M059J (cell line): ENCODE measurements at places on chromosomes 4 and X. TPM values are rescaled to one million over a fixed set of nuclear protein-coding genes. Genes with fewer than 3 reads are reported as not detected.

Gene CYLC1
- total RNA-seq = not detected in 2 replicates

Gene CEP44
- total RNA-seq = 9.7 and 10.0 TPM in 2 replicates

Gene ITM2A
- total RNA-seq = not detected in 2 replicates

Gene BEX5
- 1.4 TPM in 2 replicates for total RNA-seq

Gene PNCK
- not detected in 2 replicates for total RNA-seq

Gene HSD17B10
- total RNA-seq = 118 and 120 TPM in 2 replicates

Gene HEPH
- 0.10 TPM in 1 of 2 replicates, not detected in the other for total RNA-seq

Gene ADRA2C
- total RNA-seq = not detected in 2 replicates

Gene NXF3
- total RNA-seq = 1.4 and 5.2 TPM in 2 replicates

Gene TGIF2LX
- total RNA-seq = not detected in 2 replicates

Gene ACTRT1
- not detected in 2 replicates for total RNA-seq

Gene SLC26A1
- not detected in 2 replicates for total RNA-seq

Gene HSFX1
- 0.42 and 0.59 TPM in 2 replicates for total RNA-seq

Gene CCNG2
- total RNA-seq = 8.5 and 18.4 TPM in 2 replicates

Gene SEC24B
- 12.9 and 18.6 TPM in 2 replicates for total RNA-seq

Gene NAT8L
- total RNA-seq = 0.05 TPM in 1 of 2 replicates, not detected in the other

Gene CENPE
- 15.9 and 21.3 TPM in 2 replicates for total RNA-seq

Gene ANXA3
- 38.2 and 47.6 TPM in 2 replicates for total RNA-seq

Gene CT83
- not detected in 2 replicates for total RNA-seq

Gene EREG
- 1.6 and 2.0 TPM in 2 replicates for total RNA-seq

Gene DDIT4L
- 2.7 and 5.5 TPM in 2 replicates for total RNA-seq

Gene PLXNB3
- 1.2 and 2.2 TPM in 2 replicates for total RNA-seq

Gene MCF2
- not detected in 2 replicates for total RNA-seq

Gene APLN
- 1.9 and 2.1 TPM in 2 replicates for total RNA-seq

Gene FREM3
- total RNA-seq = not detected in 2 replicates

Gene TLR3
- 6.7 and 7.2 TPM in 2 replicates for total RNA-seq

Gene CCSER1
- total RNA-seq = not detected in 2 replicates

Gene DAPP1
- total RNA-seq = 0.49 and 0.76 TPM in 2 replicates

Gene PAPSS1
- 55.4 and 65.5 TPM in 2 replicates for total RNA-seq

Gene SLC6A14
- total RNA-seq = not detected in 2 replicates

Gene ATP6AP1
- 123 and 144 TPM in 2 replicates for total RNA-seq

Gene ASMT
- not detected in 2 replicates for total RNA-seq

Gene AMER1
- 3.4 and 5.3 TPM in 2 replicates for total RNA-seq

Gene ZNF185
- total RNA-seq = 4.9 and 6.5 TPM in 2 replicates

Gene S100G
- total RNA-seq = not detected in 2 replicates

Gene SPCS3
- total RNA-seq = 55.2 and 67.2 TPM in 2 replicates

Gene SCML2
- total RNA-seq = 4.0 and 7.3 TPM in 2 replicates

Gene XKRX
- 3.2 and 3.7 TPM in 2 replicates for total RNA-seq

Gene NEXMIF
- total RNA-seq = not detected in 2 replicates

Gene ADH1B
- total RNA-seq = not detected in 2 replicates

Gene CLDN34
- not detected in 2 replicates for total RNA-seq

Gene DGKK
- 0.05 TPM in 1 of 2 replicates, not detected in the other for total RNA-seq

Gene TCEAL8
- total RNA-seq = 160 and 176 TPM in 2 replicates

Gene PASD1
- total RNA-seq = 0.12 and 0.27 TPM in 2 replicates

Gene GABRB1
- 1.5 and 4.3 TPM in 2 replicates for total RNA-seq

Gene CT45A1
- not detected in 2 replicates for total RNA-seq

Gene AADAT
- 0.30 and 2.6 TPM in 2 replicates for total RNA-seq

Gene ABLIM2
- not detected in 2 replicates for total RNA-seq

Gene FAM9B
- total RNA-seq = not detected in 2 replicates

Gene DCX
- not detected in 2 replicates for total RNA-seq

Gene NDST3
- total RNA-seq = 0.07 TPM in 1 of 2 replicates, not detected in the other

Gene GCNA
- total RNA-seq = 0.20 and 1.0 TPM in 2 replicates

Gene HS6ST2
- not detected in 2 replicates for total RNA-seq
